Germinal center (tissue), 1 donor: ENCODE measurements at places on chromosomes 11 and 22.

GRCh38 chr11:65900125-65900898 is at the start of gene FOSL1:
Gene FOSL1, minus strand, starts transcription at chr11:65900388. Its CDS starts 49 bp downstream, at chr11:65900339.
- peak; percentile 87 for DNase-seq

GRCh38 chr22:17893900-17894535 is 119.7 kb upstream of the BID start:
- DNase-seq: no peak

GRCh38 chr22:30832407-30832987 is 136.1 kb downstream of the MORC2 start:
- DNase-seq: no peak

DNA sequence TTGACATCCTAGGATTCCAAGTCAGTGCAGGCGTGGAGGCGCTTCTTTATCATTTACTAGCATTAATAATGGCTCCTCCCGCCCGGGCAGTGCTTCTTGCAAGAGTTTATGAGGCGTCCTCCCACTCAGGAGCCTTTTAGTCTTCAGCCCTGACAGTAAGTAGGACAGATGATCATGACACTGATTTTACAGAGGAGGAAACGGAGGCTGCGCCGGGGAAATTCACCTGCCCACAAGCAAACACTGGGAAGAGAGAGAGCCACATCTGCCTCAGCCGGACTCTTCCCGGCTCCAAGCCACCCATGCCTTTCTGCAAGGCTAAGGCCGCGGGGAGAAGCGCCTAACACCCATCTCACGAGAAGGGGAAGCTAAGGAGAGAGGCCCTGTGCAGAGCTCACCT is 35.9 kb downstream of the KIAA0930 start:
- DNase-seq: no peak

DNA sequence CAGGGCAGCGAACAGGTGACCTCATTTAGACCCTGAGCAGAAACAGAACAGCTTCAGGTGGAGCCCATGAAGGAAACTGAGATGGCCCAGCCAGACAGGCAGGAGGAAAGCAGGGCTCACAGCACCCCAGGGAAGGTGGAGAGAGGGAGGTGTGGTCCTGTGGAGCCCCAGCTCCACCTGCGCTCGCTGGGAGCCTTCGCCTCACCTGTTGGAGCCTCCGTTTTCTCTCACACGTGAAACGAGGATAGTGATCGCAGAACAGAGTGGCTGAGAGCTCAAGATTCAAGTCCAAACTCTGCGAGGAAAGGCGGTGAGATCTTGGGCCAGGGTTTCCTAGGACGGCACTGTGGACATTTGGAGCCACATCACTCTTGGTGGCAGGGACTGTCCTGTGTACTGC is 8.6 kb upstream of the CERK start:
- DNase-seq: no peak
